ENCODE measurements at places on chromosomes 3 and 15.

- no peak for DNase-seq
Observed at GRCh38 chr3:111961461-111962164, 17.2 kb upstream of the ABHD10 start.

DNA sequence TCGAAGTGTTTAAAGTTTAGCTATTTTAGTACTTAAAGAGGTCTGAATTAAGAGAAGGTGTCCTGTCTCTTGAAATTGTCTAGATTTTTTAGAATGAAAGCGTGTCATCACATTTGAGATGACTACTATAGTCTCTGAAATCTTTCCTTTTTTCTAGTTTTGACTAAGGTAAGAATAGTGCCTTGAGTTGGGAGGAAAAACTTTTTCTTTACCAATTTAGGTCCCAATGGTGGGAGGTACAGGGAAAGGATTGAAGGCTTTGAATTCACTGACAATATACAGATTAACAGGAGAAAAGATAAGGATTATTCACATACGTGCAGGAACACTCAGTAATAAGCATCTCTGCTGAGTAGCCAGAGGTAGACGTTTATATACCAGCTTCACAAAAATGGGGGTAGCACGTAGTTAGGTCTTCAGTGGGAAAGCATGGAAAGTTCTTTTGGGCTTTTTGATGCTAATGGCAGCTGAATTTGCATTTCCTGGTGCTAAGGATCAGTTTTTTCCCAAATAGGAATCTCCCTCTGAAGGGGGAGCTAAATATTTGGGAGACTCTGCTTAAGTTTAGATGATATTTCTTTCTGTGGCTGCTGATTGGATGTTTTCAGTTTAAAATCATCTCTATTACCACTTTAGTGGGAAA is 88.1 kb downstream of the VPS8 start:
- no peak for DNase-seq

GRCh38 chr3:143384076-143384475 is 264.5 kb downstream of the CHST2 start:
- DNase-seq = no peak

DNA sequence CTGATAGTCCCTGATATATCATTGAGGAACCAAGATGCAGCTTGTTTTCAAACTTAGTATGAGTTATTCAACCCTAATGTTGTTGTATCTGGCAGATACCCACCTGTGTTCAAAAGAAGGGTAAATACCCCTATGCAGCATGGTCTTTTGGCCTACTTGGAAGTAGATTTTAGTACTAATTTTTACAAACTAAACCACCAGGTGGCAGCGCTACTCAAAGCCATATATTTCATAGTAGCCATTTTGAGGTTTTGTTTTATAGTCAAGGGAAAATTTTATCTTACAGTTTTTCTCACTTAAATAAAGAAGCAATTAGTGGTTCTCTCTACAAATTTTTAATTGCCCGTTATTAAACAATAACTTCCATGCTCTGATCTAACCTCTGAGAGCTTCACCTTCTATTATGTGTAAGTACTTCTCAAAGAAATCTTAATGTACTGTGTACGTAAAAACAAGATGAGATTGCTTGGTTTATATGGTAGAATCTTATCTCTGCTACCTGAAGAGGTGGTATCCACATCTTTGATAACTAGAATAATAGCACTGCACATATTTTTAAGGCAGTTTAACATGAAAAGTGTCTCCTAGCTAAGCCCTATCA is 31.5 kb upstream of the MLF1 start:
- DNase-seq = peak; percentile 27

GRCh38 chr3:196431181-196432136 is 768 bp downstream of the UBXN7 start:
- DNase-seq = no peak

DNA sequence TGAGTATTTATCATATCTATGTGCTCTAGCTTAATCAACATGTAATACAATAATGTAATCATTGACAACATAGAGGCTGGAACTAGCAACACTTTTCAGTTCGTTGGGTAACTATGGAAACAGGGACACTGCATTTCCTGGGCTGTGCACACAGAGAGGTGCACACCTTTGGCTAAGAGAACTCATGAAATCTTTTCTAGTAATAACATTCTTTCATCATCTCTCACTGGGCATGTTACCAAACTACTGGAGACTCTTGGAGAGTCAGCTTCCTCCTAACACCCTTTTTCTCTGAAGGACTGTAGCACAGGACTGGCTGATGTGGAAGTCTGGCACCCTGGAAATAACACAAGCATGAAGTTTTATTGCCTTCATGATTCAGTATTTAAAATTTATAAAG is 135.6 kb downstream of the KCNMB2 start:
- DNase-seq = no peak

DNA sequence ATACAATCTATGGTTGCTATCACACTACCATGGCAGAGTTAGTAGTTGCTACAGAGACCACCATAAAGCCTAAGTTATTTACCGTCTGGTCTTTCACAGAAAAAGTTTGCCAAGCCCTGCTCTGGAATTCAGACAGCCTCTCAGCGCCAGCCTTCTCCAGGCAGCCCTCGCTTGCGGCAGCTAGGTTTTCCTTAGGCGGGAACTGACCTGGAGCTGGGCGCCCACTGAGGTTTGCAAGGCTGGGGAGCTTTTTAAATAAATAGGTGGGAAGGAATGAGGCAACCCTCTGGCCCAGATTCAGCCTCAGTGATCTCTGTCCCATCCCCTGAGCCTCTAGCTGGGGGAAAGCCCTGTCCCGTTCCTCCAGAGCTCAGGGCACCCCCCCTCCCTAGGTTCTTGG is 1.2 kb downstream of the CTSH start:
- no peak for DNase-seq

GRCh38 chr3:59698091-59698490 is 648.3 kb upstream of the CFAP20DC start:
- no peak for DNase-seq

DNA sequence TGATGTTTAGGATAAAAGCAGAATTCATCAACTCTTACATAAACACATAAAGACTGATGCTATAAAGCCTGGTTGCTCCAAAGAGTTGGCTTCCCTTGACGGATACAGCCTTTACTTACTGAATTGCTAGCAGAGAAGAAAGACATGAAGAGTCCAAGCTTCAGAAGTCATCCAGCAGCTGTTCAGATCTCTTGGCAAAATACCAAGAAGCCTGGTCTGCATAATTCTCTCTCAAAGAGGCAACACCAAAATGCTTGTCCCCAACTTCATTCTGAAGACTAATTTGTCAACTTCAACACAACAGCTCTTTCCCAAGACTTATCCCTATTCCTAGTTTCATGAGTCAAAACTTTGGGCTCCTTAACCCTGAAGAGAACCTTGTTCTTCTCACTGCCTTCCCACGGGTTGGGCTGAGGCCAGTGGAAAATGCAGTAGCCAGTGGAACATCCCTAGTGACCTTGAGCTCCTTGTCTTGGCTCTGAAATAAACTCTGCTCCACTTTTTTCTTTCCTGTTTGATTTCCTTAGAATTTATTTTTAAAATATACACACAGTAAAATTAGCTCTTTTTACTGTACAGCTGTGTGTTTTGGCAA is 119.2 kb upstream of the THBS1 start:
- no peak for DNase-seq

- DNase-seq = no peak
Observed at GRCh38 chr3:168976969-168977368, 686.5 kb downstream of the MECOM start.

DNA sequence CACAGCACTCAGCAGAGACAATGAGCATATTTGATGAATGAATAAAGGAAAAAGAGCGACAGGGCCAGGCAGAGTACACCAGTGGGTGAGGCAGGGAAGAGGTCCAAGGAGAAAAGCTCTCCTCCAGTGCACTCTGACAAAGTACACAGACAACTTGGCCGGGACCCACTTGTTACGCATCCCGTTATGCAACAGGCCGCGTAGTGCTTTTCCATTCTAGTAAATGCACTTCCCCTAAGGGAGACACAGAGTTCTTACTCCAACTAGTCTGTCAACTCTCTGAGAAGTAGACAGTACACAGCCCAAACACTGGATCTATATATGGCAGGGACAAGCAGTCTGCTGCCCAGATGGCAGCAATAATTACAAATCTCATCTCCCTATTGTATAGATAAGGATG is 18.5 kb downstream of the LARP6 start:
- DNase-seq = no peak

DNA sequence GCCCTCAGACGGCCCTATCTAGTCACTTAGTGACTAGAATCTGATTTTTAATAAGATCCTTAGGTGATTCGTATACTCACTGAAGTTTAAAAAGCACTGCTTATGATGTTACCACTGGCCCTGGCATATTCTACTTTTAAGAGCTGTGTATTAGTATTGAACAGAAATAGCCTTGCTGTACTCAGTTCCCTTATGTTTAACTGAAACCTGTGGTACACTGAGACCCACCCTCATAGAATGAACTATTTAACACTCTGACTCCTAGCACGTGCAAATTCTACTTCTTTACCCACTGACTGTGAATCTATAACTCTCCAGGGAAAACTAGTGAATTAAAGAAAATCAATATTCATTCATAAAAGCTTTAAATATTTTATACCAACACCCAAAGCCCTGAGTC is 108.9 kb downstream of the CCNL1 start:
- DNase-seq = no peak

DNA sequence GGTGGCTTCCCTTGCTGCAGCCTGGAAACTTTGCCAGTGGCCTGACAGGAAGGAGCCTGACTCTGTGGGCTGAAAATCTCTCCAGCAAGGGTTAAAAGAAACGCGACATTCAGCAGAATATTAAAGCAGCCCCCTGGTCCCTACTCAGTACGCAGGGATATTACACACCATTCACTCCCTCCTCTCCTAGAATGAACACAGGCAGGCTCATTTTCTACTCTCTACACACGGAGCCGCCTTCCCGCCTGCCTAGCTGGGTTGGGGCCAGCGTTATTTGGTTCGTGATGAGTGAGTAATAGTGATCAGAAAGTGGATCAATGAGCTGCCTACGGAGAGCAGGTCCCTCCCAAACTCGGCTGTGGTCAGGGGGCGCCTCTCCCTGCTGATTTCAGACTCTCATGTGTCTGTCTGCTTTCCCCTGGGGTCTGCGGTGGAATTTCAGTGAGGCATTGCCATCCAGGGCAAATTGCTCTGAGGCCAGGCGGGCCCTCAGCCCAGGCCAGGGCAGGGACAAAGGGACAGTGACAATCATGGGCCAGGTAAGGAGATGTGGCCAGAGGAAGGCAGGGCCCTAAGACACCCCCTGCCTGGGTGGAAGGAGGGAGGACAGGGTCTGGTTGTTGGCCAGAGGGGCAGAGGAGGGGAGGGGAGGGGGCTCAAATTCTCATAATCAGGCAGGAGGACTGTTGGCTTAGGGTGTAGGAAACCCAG is 2.8 kb downstream of the EPHB1 start:
- DNase-seq = no peak

- no peak for DNase-seq
Observed at GRCh38 chr3:138383715-138384465, 35.5 kb downstream of the MRAS start.

- DNase-seq = no peak
Observed at GRCh38 chr3:120357807-120358206, 8.7 kb upstream of the LRRC58 start.

DNA sequence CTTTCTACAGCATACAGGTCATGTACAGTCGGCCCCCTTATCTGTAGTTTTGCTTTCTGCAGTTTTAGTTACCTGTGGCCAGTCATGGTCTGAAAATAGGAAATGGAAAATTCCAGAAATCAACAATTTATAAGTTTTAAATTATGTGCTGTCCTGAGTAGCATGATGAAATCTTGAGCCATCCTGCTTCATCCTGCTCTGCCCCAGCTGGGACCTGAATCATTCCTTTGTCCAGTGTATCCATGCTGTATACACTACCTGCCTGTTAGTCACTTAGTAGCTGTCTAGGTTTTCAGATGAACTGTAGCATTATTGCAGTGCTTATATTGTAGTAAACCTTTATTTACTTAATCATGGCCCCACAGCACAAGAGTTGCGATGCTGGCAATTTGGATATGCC is 44.8 kb downstream of the AP4E1 start:
- no peak for DNase-seq

- DNase-seq = peak; percentile 48
Observed at GRCh38 chr3:94896994-94897393, 834.1 kb downstream of the NSUN3 start.

- DNase-seq = no peak
Observed at GRCh38 chr15:52466134-52466701, 62.5 kb downstream of the MYO5A start.

DNA sequence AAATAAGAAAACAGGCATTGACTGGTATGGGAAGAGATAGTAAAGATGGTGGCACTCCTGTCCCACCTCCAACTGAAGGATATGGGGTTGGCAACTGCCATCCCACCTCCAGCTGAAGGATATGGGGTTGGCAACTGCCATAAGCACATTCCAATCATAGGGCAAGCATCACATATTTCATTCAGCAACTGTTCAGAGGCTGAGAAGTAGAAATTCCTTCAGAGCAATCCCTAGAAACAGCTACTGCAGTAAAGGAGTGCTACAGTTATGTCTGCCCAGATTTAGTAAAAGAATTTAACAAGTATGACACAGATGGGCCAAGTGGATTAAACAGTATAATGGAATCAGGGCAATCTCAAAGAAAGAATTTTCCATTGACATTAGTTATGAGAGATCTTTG is 156.8 kb downstream of the IMPG2 start:
- no peak for DNase-seq

GRCh38 chr3:112143689-112144088 is 10.6 kb upstream of the GCSAM start:
- DNase-seq = no peak

DNA sequence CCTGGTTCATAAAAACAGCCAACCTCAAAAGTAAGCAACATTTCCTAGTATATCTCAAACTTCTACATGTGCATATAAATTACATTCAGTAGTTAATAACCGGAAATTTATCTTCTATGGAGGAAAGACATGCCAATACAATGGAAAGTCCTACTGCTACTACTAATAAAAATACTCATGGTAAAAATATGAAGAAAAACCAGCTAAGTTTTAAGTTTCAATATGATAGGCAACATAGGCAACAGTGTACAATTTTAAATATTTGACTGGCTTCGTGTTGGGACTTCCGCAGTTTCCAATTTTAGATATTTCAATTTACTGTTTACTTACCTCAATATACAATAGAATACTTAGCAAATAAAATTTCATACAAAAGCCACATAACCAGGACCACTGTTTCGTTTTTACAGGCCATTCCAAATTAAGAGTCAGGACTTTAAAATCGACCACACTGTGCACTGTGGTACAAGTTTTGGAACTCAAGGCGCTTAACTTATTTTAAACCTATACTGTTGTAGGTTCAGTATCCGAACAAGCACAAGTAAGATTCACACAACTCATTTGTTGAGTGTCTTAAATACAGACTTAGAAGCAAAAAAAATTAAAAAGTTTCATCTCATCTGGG is 2.9 kb downstream of the NAA50 start:
- no peak for DNase-seq

DNA sequence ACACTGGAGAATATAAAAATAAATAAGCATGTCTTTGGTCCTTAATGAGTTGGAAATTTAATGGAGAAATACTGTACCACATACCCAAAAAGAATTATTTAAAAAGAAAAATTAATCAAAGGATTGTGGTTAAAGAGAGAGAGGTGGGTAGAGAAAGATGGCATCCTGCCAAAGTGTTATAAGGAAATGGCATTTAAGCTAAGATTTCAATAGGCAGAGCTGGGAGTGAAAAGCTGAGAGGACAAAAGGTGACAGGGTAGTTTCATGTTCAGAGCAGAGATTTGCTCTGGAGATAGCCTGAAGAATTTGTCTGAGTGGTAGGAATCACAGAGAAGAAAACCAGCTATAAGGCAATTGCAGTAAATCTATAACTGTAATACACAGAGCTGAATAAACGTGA is 181.0 kb downstream of the SI start:
- no peak for DNase-seq
